ENCODE measurements at places on chromosomes 11 and 22.

- DNase-seq: no peak
Measured at GRCh38 chr22:41398921-41399320, 17.2 kb downstream of the TEF start.

DNA sequence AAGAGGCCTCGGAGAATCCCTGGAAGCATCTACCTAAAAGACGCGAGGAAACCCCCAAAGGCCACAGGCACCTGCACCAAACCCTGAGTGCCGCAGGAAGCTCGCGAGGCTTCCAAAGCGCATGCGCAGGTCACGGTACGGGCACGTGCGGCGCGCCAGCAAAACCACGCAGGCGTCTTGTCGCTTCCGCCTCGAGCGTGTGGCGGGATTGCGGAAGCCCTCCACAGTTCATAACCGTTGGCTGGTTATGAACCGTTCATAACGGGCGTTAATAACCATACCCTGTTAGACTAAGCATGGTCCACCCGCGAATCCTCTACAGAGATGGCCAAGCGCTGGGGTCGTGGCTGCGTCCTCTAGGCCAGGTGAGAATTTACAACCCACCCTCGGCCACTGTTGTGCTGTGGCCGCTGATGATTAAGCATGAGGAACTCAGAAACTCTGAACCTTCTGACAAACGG lies 46.4 kb downstream of the MORC2 start:
- no peak for DNase-seq

DNA sequence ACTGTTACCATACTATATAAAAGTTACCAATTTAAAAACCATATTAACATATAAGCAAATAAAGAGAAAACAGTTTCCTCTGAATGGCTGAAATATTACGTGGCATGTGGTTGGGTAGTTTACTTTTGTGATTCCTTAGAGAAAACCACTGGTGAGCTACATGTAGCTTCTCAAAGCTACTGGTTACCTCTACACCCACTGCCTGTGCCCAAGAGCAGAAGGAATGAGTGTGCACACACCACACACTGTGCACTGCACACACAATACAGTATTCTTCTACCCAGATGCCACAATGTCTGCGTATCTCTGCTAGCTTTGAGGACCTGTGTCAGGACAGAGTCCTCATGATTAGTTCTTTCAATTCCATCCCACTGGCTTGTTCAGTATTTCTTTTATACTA lies 25.5 kb upstream of the YPEL1 start:
- no peak for DNase-seq

GRCh38 chr11:61733120-61733978 lies 19.1 kb upstream of the MYRF start:
- DNase-seq: peak; percentile 85

GRCh38 chr11:112655371-112655770 lies 305.8 kb upstream of the NCAM1 start:
- DNase-seq: peak; percentile 8

GRCh38 chr11:92107331-92107730 lies 117.3 kb upstream of the FAT3 start:
- no peak for DNase-seq

DNA sequence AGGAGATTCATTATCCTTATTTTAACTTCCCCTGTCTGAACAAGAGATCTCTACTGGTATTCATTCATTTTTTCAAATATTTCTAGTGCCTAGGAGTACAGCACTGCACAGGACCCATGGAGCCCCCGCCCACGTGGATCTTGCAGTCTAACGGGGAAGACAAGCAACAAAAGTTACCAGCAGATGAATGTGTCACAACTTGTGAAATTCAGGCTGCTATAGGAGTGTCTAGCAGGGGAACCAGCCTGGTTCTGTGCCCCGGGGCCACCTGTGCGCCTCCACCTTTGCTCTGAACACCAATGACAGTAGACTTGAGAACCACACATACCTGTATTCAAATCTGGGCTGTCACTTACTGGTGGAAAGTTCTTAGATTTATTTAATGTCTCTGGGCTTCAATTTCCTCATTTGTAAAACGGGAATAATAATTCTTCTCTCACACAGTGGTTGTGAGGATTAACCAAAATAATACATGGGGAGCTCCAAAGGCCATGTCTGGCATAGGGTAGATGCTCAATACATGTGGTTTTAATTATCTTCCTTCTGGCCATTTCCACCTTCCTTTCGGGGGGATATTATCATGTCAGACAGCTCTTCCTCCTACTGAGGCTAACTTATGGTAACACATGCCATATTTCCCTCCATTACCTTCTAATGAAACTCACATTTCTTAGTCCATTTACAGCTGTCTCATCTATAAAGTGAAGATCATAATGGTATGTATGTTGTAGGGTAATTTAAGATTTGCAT lies 17.8 kb downstream of the POU2AF1 start:
- DNase-seq: no peak

DNA sequence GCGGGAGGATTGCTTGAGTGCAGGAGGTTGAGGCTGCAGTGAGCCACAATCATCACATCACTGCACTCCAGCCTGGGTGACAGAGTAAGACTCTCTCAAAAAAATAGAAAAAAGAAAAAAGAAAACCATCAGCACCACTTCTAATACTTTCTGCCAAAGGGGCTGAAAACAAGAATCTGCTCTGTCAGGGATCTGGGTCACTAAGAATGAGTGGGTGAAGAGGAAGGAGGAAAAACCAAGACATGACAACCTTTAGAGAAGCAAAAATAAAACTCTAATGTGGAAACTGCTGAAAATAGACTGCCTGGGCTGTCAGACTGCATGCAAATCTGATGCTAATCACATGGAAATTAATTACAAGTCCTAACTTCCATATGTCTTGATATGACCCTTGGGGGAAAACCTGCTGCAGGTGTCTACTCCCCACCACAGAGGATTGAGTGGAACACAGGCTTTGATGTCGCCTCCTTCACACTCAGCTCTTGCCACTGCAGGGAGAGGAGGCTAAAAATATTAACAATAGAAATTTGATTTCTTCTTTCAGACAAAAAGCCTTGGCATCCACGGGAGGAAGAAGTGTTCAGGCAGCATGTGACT lies 62.5 kb upstream of the CRTAM start:
- no peak for DNase-seq
